Fibroblast of skin of right biceps (primary cell): ENCODE measurements at places on chromosomes 7 and 10.

GRCh38 chr10:45673074-45673648 lies 589 bp upstream of the ZFAND4 start:
- peak; percentile 1 for DNase-seq

GRCh38 chr7:99094401-99094800 lies 49.5 kb downstream of the SMURF1 start:
- DNase-seq, result no peak

DNA sequence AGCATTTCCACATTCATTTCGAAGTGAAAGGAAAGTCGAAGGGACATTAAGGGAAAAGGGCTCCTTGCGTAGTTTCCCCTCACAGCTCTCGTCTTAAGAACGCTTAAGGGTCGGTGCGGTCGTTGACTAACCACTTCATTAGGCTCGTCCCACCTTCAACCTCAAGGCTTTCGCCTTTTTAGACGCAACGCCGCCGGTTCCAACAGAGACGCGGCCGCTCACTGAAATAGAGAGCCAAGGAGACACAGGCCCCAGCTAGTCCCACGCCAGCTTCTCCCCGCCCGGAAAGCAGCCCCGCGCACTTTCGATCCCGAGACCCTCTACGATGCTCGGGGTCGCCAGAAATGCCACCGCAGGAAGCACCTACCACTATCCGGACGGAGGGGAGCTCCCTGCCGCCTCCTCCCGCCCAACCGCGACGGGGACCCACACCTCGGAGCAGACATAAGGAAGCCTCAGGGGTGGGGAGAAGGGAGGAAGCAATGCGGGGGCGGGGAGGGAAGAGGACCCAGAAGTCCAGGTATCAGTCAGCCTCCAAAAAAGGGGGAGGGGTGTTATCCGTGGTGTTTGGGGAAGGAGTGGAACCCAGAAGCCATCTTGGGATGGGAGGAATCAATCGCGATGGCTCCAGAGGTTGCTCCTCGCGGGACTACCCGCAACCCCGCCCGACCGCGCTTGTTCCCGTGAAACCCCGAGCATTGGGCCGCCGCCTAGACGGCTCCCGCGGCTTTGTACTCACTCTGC lies 559 bp downstream of the TRA2A start:
- peak; percentile 67 for DNase-seq

- DNase-seq, result no peak
Measured at GRCh38 chr7:27962273-27962672, 218.3 kb downstream of the JAZF1 start.

- DNase-seq, result no peak
Measured at GRCh38 chr7:136045181-136045580, 68.0 kb upstream of the MTPN start.

GRCh38 chr7:80581486-80582260 lies 56.8 kb upstream of the CD36 start:
- no peak for DNase-seq

DNA sequence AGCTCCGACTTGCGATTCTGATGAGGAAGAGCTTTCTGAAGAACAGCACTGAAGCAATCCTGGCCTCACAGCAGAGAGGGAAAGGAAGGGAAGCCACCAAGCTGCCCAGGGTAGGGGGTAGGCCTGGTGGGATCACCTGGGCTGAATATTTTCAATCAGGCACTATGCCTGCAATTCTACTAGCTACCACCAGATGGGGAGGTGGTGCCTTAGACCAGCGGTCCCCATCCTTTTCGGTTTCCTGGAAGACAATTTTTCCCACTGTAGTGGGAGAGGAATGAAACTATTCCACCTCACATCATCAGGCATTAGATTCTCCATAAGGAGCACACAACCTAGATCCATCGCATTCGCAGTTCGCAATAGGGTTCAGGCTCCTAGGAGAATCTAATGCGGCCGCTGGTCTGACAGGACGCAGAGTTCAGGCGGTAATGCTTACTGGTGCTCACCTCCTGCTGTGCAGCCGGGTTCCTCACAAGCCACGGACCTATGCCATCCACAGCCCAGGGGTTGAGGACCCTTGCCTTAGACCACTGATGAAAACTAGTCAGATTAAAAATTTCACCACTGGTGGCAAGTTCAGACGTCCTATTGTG lies 2.7 kb downstream of the LRRC20 start:
- peak; percentile 11 for DNase-seq

- DNase-seq, result no peak
Measured at GRCh38 chr10:22047812-22048211, 44.3 kb upstream of the DNAJC1 start.

GRCh38 chr7:7203813-7204575 lies 21.6 kb downstream of the C1GALT1 start:
- DNase-seq, result no peak

DNA sequence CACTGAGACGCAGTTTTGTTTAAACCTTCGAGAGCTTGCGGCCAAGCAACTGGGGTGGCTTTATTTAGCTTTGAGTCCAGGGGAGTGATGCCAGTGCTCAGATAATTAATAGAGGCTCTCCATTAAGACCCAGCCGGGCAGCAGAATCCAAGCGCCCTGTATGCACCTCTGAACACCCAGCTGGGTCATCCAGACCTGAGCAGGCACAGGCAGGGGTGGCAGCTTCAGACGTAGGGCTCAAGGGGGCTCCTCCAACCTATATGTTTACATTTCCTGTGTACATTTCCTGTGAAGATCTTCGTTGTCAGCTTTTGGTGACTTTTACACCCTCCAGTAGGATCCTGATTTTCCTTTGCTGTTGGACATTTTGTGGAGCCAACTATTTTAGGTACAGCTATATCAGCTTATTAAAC lies 719.5 kb downstream of the LRMDA start:
- no peak for DNase-seq

DNA sequence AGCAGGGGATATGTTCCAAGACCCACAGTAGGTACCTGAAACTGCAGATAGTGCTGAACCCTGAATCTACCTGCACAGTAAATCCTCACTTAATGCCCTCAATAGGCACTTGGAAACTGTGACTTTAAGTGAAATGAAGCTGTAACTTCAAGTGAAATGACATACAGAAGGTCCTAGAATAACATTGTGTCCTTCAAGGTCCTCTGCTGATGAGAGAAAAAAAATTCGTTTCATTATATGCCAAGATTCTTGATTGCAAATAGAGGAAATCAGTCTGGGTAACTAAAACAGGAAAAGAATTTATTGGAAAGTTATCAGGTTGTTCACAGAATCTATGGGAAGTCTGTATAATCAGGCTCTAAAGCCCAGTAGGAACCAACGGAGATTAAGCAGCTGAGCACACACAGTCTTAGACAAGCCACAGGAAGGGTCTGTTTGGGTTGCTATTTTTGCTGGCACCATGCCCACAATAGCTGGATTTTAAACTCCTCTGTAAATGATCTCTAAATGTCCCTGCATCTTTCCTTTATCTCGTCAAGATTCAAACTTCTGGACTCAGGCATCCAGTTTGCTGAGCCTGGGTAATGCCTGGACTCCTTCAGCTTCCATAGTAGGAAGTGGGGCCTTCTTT lies 57.5 kb downstream of the EXOC4 start:
- no peak for DNase-seq

DNA sequence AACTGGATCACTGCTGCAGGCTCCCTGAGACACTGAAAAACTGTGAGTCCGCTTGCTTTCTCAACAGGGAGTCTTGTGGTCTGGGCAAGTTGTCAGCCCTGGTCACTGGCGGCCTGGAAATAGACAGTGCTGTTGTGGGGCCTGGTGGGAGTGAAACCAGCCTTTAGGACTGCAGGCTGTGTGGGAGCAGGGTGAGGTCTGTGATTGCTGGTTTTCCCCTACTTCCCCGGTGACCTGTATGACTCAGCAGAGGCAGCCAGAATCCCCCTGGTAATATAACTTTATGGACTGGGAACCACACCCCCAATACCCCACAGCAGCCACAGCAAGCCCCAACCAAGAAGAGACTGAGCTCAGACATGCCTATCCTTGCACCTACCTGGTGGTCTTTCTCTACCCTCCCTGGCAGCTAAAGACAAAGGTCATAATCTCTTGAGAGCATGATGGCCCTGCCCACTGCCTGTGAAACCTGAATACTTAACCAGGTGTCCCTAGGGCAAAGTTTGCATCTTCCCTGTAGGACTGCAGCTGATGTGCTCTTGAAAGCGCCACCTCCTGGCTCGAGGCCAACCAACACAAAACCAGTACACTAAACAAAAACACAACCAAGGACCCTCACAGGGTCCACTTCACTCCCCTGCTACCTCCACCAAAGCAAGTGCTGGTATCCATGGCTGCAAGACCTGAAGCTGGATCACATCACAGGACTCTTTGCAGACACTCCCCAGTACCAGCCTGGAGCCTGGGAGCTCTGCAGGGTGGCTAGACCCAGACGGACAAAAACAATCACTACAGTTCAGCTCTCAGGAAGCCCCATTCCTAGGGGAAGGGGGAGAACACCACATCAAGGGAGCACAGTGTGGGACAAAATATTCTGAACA lies 7.2 kb upstream of the ADAM22 start:
- peak; percentile 3 for DNase-seq

- DNase-seq, result no peak
Measured at GRCh38 chr7:726854-727103, 280 bp downstream of the DNAAF5 start.

DNA sequence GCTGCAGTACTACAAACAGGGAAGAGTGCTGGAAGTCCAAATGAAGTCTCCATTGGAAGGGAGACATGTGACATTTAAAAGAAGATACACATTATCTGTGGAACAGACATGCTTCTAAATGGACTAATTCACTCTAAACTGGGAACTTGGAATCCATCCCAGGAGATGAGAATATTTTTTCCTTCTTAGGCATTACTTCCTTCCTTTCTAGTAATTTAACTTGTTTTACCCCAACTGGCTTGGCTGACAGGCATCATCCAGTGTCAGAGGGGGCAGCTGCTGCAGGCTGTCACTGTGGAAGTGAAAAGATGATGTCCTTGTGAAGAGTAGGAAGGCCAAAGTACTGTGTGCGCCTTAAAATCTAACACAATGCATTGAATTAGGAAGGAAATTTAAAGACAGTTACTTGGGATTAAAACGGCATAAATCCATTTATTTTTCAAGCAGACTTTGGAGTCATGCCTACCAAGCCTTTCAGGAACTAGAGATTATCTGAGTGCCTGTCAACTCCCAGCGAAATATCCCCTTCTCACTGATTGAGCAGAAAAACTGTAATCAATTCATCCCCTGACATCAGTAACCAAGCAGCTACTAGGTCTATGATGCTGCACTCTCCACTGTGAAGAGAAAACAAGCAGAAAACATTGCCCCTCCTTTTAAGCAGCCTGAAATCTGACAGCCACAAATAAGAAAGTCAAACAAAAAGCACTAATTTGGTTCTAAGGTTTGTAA lies 161.2 kb downstream of the DGKI start:
- DNase-seq, result peak; percentile 37

GRCh38 chr10:24136070-24136469 lies 72.9 kb upstream of the KIAA1217 start:
- peak; percentile 39 for DNase-seq

- DNase-seq, result peak; percentile 12
Measured at GRCh38 chr10:73843261-73843660, 31.1 kb downstream of the CAMK2G start.

GRCh38 chr7:20217193-20217948 lies at the start of gene MACC1:
Gene MACC1, minus strand, starts transcription at chr7:20217384. Its CDS starts 55,522 bp downstream, at chr7:20161862.
- no peak for DNase-seq

- no peak for DNase-seq
Measured at GRCh38 chr7:151453326-151453791, 13.4 kb upstream of the CRYGN start.

GRCh38 chr10:14601872-14602725 lies 172.6 kb downstream of the FAM107B start:
- DNase-seq, result peak; percentile 84

GRCh38 chr7:2894118-2894940 lies 50.2 kb upstream of the GNA12 start:
- no peak for DNase-seq

DNA sequence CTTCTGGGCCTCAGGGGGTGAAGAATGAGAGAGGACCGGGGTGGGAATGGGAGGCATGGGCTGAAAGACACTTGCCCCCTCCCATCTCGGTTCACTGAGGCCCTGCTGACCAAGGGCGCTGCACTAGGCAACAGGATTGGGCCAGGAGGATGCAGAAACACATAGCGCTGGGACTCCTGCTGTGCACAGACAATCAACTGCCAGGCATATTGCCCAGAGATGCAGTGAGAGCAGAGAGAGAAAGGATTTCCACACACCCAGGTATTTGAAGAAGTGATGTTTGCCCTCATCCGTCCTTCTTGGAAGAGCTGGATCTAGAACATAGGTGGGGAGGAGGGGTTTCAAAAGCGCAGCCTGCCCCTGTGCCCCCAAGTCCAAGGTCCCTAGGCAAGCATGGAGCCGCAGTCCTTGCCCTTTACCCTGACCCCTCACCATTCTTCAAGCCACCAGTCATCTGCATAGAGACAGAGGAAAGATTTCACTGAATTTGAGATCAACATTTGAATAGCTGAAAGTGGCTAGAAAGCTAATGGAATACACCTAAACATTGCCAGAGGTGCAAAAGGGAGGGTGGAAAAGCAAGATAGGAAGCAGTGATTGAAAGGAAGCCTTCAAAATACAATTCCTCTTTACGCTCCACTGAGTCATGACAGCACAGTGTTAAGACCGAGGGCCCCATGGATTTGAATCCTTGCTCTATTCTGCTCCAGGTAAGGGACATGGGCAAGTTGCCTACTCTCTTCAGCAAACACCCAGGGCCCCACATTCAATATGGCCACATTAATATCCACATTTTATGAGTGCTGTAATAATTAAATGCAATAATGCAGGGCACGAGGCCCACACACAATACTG lies 44.2 kb upstream of the TNS3 start:
- no peak for DNase-seq

GRCh38 chr7:154350892-154351291 lies 298.7 kb downstream of the DPP6 start:
- no peak for DNase-seq

- DNase-seq, result no peak
Measured at GRCh38 chr10:15305634-15306033, 65.5 kb downstream of the FAM171A1 start.

GRCh38 chr10:48465860-48466521 lies 138.9 kb downstream of the ARHGAP22 start:
- DNase-seq, result no peak

- no peak for DNase-seq
Measured at GRCh38 chr7:132697003-132697402, 120.7 kb upstream of the PLXNA4 start.

- DNase-seq, result no peak
Measured at GRCh38 chr10:92740762-92741161, 51.0 kb downstream of the HHEX start.

GRCh38 chr10:127527891-127528290 lies 21.2 kb upstream of the NPS start:
- no peak for DNase-seq

DNA sequence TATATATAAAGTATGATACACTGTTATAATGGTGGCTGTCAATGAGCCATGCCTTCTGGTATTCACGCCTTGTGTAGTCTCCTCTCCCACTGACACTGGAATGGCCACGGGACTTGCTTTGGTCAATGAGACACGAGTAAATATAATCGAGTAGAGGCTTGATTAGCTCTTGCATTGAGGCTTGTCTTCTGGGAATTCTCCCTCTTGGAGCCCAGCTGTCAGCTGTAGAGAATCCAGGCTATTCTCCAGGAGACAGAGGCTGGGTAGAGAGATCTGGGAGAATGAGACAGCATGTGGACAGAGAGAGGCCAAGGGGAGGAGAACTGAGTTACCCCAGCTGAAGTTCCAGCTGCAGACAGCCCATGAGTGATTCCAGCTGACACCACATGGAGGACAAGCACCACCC lies 25.2 kb upstream of the PLCE1 start:
- DNase-seq, result no peak
